Thyroid gland (tissue), 4 donors: ENCODE measurements at places on chromosomes 4 and X. TPM values are rescaled to one million over a fixed set of nuclear protein-coding genes. Genes with fewer than 3 reads are reported as not detected.

Gene HMGB3
- total RNA-seq = 9.1 TPM

DNA sequence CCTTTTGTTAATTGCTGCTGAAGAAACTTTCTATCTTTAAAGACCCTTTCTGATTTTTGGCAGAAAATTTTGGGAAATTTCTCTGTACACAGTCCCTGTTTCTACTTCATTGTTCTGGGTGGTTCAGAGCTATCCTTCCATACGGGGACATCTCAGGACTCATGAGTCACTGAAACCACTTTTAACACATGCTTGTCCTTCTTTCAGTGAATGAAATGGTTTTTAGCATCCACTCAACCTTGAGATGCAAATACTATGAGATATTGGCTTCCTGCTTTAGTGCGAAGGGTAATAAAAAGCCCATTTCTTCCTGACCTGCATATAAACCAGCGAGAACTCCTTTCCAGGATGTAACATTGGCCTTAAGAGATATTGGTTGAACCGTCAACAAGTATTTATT is 158.0 kb downstream of the REPS2 start:
- H3K27ac ChIP-seq = no peak overlapping the region
- H3K4me1 ChIP-seq = no peaks in the 10 kb centered on the region
- no peaks in the 10 kb centered on the region for H3K36me3 ChIP-seq
- no peak overlapping the region for H3K4me3 ChIP-seq
- no peak for DNase-seq

GRCh38 chrX:139924069-139924695 is 8.7 kb downstream of the ATP11C start:
- H3K4me1 ChIP-seq = no peaks in the 10 kb centered on the region
- H3K27ac ChIP-seq = no peak overlapping the region
- no peak for DNase-seq
- H3K36me3 ChIP-seq = no peaks in the 10 kb centered on the region
- H3K27me3 ChIP-seq = no peaks in the 10 kb centered on the region

Gene STOX2
- 35.3 TPM for total RNA-seq

GRCh38 chrX:51917604-51918003 is 24.2 kb downstream of the MAGED1 start:
- DNase-seq = no peak
- H3K4me1 ChIP-seq = no peaks in the 10 kb centered on the region
- no peaks in the 10 kb centered on the region for H3K27me3 ChIP-seq

DNA sequence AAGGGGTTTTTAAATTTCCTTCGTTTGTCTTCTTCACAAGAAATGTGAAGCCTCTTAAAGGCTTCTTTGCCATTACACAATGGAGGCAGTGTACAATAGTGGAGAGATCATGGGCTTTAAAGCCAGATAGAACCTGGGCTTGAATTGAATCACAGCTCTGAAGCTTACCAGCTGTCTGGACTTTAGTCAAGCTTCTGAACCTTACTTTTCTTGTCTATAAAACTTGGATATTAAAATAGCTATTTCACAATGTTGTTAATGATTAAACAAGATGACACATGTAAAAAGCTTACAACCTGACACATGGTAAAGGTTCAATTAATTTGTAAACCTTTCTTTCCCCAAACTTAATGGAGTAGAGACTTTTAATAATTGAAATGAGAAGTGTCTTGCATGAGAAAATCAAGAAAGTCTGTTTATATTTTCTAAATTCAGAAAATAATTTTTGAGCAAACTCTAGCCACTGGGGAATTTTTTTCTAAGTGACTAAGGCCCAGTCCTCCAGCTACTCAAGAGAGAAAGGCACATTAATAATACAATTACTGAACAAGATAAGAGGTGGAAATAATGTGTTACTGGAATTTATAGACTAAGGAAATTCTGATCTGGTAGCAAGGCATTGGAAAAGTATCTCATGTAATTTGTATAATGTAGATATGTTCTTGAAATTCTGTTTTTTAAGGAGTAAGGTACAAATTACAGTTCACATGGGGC is 21.7 kb upstream of the TBC1D8B start:
- DNase-seq = no peak
- no peak overlapping the region for H3K4me3 ChIP-seq
- no peak overlapping the region for H3K27ac ChIP-seq
- H3K4me1 ChIP-seq = no peaks in the 10 kb centered on the region
- no peaks in the 10 kb centered on the region for H3K27me3 ChIP-seq

Gene SYTL4
- 28.2 TPM for total RNA-seq

DNA sequence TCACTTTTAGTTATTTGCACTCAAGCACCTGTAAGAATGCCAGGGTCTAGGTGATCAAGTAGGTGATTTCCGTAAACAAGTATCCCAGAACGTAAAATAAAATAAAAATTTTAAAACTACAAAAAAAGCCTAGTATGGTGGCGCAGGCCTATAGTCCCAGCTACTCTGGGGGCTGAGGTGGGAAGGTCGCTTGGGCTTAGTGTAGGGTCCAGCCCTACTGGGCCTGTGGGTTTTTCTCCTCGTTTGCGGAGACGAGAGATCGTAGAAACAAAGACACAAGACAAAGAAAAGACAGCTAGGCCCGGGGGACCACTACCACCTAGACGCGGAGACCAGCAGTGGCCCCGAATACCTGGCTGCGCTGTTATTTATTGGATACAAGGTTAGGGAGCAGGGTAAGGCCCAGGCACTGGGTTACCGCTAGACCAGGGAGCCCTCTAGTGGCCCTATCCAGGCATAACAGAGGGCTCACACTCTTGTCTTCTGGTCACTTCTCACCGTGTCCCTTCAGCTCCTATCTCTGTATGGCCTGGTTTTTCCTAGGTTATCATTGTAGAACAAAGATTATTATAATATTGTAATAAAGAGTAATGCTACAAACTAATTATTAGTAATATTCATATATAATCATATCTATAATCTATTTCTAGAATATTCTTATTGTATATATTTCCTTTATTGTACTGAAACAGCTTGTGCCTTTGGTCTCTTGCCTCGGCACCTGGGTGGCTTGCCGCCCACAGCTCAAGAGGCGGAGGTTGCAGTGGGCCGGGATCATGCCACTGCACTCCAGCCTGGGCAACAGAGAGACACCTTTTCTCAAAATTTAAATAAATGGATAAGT is 38.4 kb downstream of the SAGE1 start:
- H3K27me3 ChIP-seq = no peaks in the 10 kb centered on the region
- DNase-seq = peak; percentile 39
- H3K4me1 ChIP-seq = no peaks in the 10 kb centered on the region
- no peak overlapping the region for H3K4me3 ChIP-seq

Gene LANCL3
- total RNA-seq = 1.0 TPM

Gene SULT1B1
- 0.83 TPM for total RNA-seq

Gene FGB
- total RNA-seq = not detected

DNA sequence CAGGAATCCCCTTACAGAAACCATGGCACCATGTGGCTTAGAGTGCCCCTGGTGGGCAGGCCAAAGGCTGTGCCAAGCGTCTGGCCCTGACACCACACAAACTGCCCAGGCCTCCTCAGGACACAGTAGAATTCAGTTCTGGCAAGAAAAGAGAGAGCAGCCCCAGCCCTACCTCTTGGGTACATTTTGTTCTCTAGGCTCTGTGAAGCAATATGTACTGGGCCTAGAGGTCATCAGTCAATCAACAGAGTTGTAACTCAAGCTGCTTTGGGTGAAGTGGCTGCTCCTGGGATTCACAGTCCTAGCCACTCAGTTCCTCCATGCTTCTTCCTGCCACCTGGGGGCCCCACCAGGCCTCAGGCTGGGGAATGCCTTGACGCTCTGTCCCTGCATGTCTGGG is 158.1 kb upstream of the MAMLD1 start:
- H3K4me3 ChIP-seq = no peak overlapping the region
- no peaks in the 10 kb centered on the region for H3K27me3 ChIP-seq
- H3K36me3 ChIP-seq = no peaks in the 10 kb centered on the region
- DNase-seq = no peak
- no peak overlapping the region for H3K27ac ChIP-seq

- no peaks in the 10 kb centered on the region for H3K36me3 ChIP-seq
- H3K27ac ChIP-seq = peak overlapping the region; percentile 7
- no peaks in the 10 kb centered on the region for H3K4me1 ChIP-seq
- peak; percentile 4 for DNase-seq
Observed at GRCh38 chrX:136910565-136911035, 30.1 kb upstream of the RBMX start.

DNA sequence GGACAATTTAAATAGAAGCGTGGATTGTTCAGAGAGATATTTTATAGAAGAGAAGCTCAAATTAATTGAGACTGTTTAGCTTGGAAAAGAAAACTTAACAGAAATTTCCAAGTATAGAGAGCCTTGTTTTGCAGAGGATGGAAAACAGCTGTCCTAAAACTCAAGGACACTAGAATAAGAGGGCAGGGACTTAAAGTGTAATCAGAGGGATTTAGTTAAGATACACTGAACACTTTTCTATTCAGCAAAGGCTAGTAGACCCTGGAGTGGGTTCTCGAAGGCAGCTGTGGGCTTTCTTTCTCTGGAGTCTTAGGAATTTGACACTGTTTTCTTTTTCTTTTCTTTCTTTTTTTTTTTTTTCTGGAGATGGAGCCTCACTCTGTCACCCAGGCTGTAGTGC is 92.7 kb upstream of the ARX start:
- DNase-seq = no peak
- H3K4me3 ChIP-seq = no peak overlapping the region
- H3K36me3 ChIP-seq = no peaks in the 10 kb centered on the region
- no peaks in the 10 kb centered on the region for H3K4me1 ChIP-seq
- no peaks in the 10 kb centered on the region for H3K27me3 ChIP-seq

Gene CYP2U1
- 10.1 TPM for total RNA-seq

Gene CHIC1
- total RNA-seq = 17.3 TPM

DNA sequence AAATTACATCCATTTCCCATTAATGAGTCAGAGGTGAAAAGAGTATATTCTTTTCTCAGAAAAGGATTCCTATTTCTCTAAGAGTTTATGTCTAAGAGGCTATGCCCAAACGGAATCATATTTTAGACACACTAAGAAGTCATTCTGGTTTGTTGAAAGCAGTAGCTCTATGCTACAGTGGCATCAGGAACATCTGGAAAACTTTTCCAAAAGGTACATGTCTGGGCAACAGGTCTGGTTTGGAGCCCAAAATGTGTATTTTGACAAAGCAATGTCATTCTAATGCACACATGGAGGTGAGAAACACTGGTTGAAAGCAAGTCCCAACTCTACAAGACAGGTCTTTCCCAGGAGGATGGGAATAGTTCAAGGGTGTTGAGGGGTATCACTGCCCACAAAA is 56.1 kb downstream of the APBB2 start:
- peaks cover 24% of the 10 kb centered on the region for H3K4me1 ChIP-seq
- H3K27ac ChIP-seq = no peak overlapping the region
- H3K27me3 ChIP-seq = no peaks in the 10 kb centered on the region
- no peak overlapping the region for H3K4me3 ChIP-seq
- H3K36me3 ChIP-seq = no peaks in the 10 kb centered on the region
- DNase-seq = no peak

DNA sequence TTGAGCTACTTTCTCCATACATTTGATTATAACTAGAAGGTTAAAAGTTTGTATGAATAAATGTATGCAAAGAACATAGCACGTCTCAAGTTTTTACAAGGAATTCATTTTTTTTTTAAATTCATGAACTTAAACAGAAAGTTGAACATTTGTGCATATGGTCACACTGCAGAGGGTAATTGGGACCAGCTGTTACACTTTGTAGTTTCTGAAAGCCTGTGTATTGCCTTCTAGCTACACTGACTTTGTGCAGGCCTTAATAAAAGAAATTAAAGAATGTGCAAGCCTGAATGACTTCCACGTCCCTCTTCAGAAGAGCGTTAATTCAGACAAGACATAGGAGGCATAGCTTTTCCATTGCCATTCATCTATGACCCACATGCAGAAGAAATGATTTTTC is 153.1 kb upstream of the PCDH18 start:
- H3K36me3 ChIP-seq = no peaks in the 10 kb centered on the region
- H3K27me3 ChIP-seq = no peaks in the 10 kb centered on the region
- no peak overlapping the region for H3K27ac ChIP-seq

DNA sequence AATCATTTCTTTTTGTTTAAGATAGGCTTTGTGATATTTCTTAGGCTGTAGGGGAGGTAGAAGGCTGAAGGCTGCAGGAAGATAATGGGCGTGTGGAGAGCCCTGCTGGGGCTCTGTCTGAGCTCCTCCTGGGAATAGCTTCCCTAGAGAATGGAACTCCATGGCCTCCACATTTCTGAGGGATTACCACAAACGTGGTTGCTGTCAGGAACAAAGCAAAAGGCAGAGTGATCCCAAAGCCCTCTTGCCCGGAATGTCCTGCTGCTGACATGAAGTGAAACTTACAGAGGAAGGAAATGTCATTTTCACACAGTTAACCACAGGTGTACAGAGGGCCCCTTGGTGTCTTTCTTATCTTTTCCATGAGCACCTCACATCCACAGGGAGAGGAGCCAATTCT is 89.3 kb downstream of the DDIT4L start:
- peaks cover 9% of the 10 kb centered on the region for H3K4me1 ChIP-seq
- no peaks in the 10 kb centered on the region for H3K36me3 ChIP-seq
- DNase-seq = no peak

DNA sequence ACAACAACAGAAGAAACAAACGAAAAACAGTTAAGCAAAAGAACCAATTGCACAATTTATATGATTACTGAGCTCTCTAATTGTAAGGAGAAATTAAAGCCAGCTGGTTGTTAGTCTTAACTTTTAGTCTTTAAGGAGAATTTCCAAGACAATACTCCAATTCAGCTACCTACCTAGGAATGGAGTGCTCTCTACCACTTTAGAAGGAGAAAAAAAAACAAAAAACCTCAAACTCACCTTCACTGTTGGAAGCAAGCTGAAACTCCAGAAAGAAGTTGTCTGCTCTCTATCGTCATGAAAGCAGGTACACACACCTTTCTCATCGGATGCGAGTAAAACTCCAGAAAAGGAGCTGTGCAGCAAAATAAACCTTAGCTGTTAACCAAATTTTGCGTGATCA is 86.1 kb upstream of the NPY2R start:
- no peaks in the 10 kb centered on the region for H3K27me3 ChIP-seq
- H3K4me1 ChIP-seq = no peaks in the 10 kb centered on the region
- no peak for DNase-seq

Gene F11
- total RNA-seq = not detected

GRCh38 chr4:109590905-109591304 is 30.9 kb downstream of the MCUB start:
- H3K27ac ChIP-seq = no peak overlapping the region
- no peak overlapping the region for H3K4me3 ChIP-seq
- no peak for DNase-seq

Gene PDHA1
- 122 TPM for total RNA-seq

DNA sequence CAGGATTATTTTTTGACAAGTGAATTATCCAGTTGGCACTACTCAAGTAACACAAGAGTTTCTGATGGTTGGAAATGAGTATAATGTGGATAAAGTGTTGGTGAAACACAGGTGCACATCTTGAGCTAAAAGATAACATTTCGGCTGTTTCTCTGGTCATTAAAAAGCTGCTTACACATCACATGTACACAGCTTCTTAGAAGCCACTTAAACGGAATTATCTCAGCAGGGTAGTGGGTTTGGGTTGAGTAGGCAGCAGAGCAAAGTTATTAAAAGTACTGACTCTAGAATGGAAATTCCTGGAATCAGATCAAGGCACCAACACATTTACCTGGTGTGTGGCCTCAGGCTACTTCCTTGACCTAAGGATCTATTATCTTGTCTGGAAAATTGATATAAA is 55.4 kb upstream of the RASSF6 start:
- no peak overlapping the region for H3K27ac ChIP-seq
- H3K27me3 ChIP-seq = no peaks in the 10 kb centered on the region
- H3K4me1 ChIP-seq = peaks cover 20% of the 10 kb centered on the region
- no peak for DNase-seq

Gene VCX2
- not detected for total RNA-seq
